ENCODE measurements at places on chromosomes 11 and 22.

DNA sequence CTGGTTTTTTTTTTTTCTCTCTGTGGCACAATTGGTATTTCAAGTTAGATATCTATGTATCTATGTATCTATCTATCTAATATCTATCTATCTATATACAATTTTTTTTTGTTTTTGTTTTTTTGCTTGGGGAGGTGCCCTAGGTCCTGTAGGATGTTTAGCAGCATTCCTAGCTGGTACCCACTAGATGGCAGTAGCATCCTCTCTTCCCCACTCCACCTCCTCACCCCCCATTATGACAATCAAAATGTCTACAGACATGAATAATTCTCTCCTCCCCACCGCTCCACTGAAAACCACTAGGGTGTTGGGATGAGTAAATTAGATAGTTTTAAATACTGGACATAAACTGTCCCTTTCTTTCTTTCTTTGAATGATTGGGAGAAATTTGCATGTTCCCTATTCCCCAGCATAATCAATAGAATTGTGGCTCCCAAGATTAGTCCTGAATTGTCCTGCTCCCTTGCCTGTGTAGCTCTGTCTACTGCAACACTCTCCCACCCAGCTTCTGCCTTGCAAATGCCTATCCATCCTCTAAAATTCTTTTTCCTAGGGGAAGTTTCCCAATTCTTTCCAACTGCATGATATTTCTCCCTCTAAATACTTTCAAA, 1152.4 kb downstream of the LRRC4C start:
- DNase-seq = peak; percentile 8

DNA sequence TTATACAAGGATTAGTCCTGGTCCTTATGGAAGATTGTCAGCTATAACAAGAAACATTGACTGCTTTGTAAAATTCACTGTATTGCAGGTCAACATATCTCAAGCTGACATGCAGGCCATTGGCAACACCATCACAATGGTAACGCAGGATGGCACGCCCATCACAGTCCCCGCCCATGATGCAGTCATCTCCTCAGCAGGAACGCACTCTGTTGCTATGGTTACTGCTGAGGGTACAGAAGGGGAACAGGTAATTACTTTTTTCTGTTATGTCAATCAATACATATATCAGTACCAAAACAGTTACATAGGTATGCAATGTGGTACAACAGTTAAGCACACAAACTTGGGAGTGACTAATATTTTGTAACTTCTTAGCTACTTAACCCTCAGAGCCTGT, 55.3 kb downstream of the ZNF143 start:
- peak; percentile 38 for DNase-seq

GRCh38 chr11:107598225-107599139, 7.5 kb downstream of the ELMOD1 start:
- no peak for DNase-seq

DNA sequence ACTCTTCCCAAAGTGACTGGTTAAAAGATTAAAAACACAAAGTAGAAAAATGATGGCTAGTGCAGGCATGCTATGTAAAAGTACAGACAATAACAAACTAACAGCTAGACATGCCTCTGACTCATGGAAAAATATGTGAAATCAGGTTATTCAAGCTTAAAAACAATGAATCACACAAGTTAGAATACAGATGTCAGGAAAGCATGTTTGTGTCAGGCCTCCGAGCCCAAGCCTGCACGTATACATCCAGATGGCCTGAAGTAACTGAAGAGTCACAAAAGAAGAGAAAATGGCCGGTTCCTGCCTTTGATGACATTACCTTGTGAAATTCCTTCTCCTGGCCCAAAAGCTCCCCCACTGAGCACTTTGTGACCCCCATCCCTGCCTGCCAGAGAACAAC, 110.1 kb downstream of the NOX4 start:
- no peak for DNase-seq

GRCh38 chr11:10032935-10033334, 261.1 kb downstream of the SBF2 start:
- DNase-seq = no peak

Measured in NCI-H748 treated with DMSO at 0.1 percent for 48 hours (cell line).